ENCODE measurements at places on chromosomes 3 and 15. TPM values are rescaled to one million over a fixed set of nuclear protein-coding genes. Genes with fewer than 3 reads are reported as not detected.
A peak's percentile ranks its signal among the peaks of the same experiment; 100 is the strongest.

- no peak for DNase-seq
Measured at GRCh38 chr3:55750525-55750924, 263.4 kb upstream of the WNT5A start.

NOX5 gene
- under 0.01 TPM for total RNA-seq

DNA sequence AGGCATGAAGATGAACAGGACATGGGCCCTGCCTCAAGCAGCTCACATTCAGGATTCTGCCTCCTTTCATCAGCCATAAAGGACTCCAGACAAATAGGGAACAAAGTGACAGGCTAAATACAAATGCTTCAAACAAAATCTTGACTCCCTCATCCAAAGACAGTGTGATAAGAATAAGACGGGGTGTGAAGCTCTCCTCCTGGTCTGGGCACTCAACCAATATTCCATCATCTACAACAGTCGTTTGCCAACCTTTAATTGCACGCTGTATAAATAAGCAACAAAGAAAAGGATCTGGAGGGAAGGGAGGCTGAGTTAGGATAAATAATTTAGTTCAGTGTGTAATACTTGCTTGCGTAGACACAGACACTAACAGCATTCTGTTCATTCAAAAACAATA is 5.4 kb downstream of the CCDC54 start:
- DNase-seq, result no peak

GRCh38 chr3:27533718-27534573 is 49.8 kb upstream of the SLC4A7 start:
- peak; percentile 89 for DNase-seq

ADAMTS9 gene
- total RNA-seq, result 58.3 TPM
